ENCODE measurements at places on chromosomes 7 and 10. TPM values are rescaled to one million over a fixed set of nuclear protein-coding genes. Genes with fewer than 3 reads are reported as not detected.

GRCh38 chr7:71682841-71683781 lies 551.2 kb downstream of the GALNT17 start:
- H3K36me3 ChIP-seq, result no peaks in the 10 kb centered on the region
- no peak overlapping the region for H3K27ac ChIP-seq
- no peaks in the 10 kb centered on the region for H3K27me3 ChIP-seq
- no peaks in the 10 kb centered on the region for H3K4me1 ChIP-seq
- no peak for DNase-seq

- no peaks in the 10 kb centered on the region for H3K27me3 ChIP-seq
- no peak overlapping the region for H3K27ac ChIP-seq
- H3K4me3 ChIP-seq, result no peak overlapping the region
- H3K4me1 ChIP-seq, result no peaks in the 10 kb centered on the region
Observed at GRCh38 chr7:122457969-122458368, 153.4 kb upstream of the FEZF1 start.

DNA sequence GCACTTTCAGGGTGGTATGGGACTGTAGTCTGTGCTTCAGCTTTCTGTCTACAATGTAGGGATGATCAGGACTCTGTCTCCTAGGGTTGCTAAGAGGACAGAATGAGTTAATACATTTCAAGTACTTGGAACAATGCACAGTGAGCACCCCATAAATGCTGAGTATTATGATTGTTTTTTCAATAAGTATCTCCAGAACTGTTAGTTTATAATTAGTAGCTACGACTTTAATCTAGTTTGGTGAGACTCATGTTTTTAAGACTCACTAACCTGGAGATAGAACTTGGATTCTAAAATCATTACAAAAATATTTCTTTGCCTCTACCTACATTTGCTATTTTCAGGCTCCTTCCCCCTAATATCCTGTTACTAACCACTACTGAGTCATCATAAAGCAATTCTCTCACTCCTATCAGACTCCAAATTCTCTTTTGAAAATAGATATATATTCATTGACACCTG lies 95.3 kb downstream of the CPED1 start:
- H3K27me3 ChIP-seq, result no peaks in the 10 kb centered on the region
- H3K36me3 ChIP-seq, result no peaks in the 10 kb centered on the region
- no peak overlapping the region for H3K27ac ChIP-seq
- peaks cover 6% of the 10 kb centered on the region for H3K4me1 ChIP-seq

GRCh38 chr10:88755753-88756152 lies 4.1 kb upstream of the LIPN start:
- H3K4me3 ChIP-seq, result no peak overlapping the region
- DNase-seq, result no peak
- H3K27ac ChIP-seq, result no peak overlapping the region
- peaks cover 7% of the 10 kb centered on the region for H3K4me1 ChIP-seq

GRCh38 chr10:11482306-11482705 lies 129.1 kb downstream of the USP6NL start:
- no peaks in the 10 kb centered on the region for H3K27me3 ChIP-seq
- no peak overlapping the region for H3K4me3 ChIP-seq
- H3K27ac ChIP-seq, result no peak overlapping the region
- peaks cover 38% of the 10 kb centered on the region for H3K36me3 ChIP-seq
- DNase-seq, result no peak
- no peaks in the 10 kb centered on the region for H3K4me1 ChIP-seq

GRCh38 chr7:118183428-118183785 lies 557 bp upstream of the LSM8 start:
- DNase-seq, result no peak
- no peaks in the 10 kb centered on the region for H3K27me3 ChIP-seq
- peak overlapping the region; percentile 81 for H3K27ac ChIP-seq
- peak overlapping the region; percentile 98 for H3K4me3 ChIP-seq
- H3K36me3 ChIP-seq, result peaks cover 28% of the 10 kb centered on the region

DNA sequence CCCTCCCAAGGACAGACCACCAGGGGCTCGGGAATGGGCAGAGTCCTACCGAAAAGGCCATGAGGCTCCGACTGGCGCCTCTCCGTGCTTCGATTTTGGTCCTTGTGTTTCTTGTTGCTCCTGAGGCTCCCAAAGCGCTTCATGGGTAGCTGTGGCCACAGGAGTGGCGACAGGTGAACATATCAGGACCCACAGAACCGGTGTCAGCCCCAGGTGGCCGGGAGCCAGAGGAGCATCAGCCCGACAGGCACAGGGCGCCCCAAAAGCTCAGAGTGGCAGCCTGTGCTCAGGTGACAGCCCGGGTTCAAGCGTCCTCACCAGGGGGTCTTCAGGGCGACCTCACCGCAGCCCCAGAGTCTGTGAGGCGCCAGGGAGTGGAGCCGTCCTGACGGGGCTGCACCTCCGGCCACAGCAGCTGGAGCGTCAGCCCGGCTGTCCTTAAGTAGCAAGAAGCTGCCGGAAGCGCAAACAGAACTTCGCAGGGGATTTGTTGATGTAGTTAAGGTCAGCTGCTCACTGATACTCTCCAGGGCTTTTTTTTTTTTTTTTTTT lies 141.0 kb downstream of the PRKAG2 start:
- peak overlapping the region; percentile 27 for H3K4me3 ChIP-seq
- no peaks in the 10 kb centered on the region for H3K27me3 ChIP-seq
- peaks cover 14% of the 10 kb centered on the region for H3K4me1 ChIP-seq
- H3K27ac ChIP-seq, result peak overlapping the region; percentile 76
- H3K36me3 ChIP-seq, result no peaks in the 10 kb centered on the region

- no peak overlapping the region for H3K27ac ChIP-seq
- no peaks in the 10 kb centered on the region for H3K27me3 ChIP-seq
- H3K4me1 ChIP-seq, result peaks cover 7% of the 10 kb centered on the region
- no peak for DNase-seq
- no peak overlapping the region for H3K4me3 ChIP-seq
Observed at GRCh38 chr7:84455788-84456187, 261.2 kb upstream of the SEMA3A start.

DNA sequence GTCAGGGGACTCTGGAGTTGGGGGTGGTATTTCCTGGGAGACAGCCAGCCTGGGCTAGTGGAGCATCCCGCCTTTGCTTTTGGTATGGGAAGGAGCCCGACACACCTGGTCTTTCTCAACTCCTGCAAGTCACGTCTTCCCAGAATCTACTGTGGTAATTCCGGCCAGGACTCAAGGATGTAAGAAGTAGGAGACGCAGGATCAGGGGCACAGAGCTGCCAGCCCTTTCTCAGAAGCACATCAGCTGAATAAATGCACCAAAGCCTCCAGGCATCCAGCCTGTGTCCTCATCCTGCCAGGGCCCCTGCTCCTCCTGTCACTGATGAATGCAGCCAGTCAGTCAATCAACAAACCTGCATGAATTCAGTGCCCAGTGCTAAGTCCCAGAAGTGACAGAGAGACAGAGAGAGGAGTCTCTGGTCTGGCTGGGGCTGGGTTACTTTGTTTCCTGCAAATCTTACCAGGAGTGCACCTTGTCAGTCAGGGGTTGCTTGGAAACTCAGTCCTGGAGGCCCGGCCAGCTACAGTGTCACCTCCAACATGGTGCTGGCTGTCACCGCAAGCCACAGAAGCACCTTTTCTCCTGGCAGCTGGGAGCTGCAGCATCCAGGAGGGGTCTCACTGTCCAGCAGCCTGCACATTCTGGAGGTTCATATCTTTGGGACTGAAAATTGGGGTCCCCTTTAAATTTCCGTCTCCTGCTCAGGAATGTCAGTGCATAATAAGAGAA lies 101.8 kb downstream of the PTPRE start:
- no peak for DNase-seq
- no peaks in the 10 kb centered on the region for H3K4me1 ChIP-seq
- no peak overlapping the region for H3K4me3 ChIP-seq
- no peaks in the 10 kb centered on the region for H3K27me3 ChIP-seq
- H3K27ac ChIP-seq, result no peak overlapping the region

DNA sequence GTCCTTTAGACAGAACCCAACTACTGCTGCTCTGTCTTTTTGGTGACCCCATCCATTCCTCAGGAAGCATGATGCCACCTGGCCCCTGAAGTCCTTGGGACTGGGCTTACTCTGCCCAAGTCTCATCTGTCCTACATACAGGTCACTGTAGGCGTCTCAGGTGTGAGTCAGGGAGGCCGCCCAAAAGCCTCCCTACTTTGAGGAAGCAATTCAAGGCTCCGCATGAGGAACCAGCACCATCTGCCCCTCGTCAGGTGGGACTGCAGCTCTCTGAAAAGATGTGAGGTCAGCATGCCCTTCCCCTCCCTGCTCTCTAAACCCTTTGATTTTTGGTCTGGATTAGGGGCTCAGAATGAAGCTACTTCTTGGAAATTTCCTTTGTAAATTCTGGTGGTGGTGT lies 354.8 kb downstream of the CXCL12 start:
- H3K27ac ChIP-seq, result no peak overlapping the region
- DNase-seq, result no peak
- H3K27me3 ChIP-seq, result no peaks in the 10 kb centered on the region
- H3K4me3 ChIP-seq, result no peak overlapping the region
- no peaks in the 10 kb centered on the region for H3K36me3 ChIP-seq
- no peaks in the 10 kb centered on the region for H3K4me1 ChIP-seq

DNA sequence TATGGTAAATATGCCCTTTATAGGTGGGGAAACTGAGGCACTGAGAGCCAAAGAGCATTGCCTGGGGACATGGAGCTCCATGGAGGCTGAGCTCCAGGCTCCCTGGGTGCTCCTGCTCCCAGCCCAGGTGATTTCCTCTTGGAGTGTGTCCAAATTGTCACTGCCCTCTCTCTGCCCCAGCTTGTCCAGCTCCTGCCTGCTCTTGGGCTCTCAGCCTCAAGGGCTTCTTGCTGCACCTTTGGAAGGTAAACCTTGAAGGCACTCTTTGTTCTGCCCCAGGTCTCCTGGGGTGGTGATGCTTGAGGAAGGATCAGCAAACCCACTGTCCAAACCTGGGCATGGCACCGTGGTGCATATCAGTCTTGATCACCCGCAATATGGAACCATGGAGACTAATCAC lies 166.1 kb downstream of the RPS24 start:
- no peak overlapping the region for H3K27ac ChIP-seq
- H3K36me3 ChIP-seq, result no peaks in the 10 kb centered on the region
- no peak overlapping the region for H3K4me3 ChIP-seq
- no peaks in the 10 kb centered on the region for H3K27me3 ChIP-seq
- H3K4me1 ChIP-seq, result peaks cover 17% of the 10 kb centered on the region

DNA sequence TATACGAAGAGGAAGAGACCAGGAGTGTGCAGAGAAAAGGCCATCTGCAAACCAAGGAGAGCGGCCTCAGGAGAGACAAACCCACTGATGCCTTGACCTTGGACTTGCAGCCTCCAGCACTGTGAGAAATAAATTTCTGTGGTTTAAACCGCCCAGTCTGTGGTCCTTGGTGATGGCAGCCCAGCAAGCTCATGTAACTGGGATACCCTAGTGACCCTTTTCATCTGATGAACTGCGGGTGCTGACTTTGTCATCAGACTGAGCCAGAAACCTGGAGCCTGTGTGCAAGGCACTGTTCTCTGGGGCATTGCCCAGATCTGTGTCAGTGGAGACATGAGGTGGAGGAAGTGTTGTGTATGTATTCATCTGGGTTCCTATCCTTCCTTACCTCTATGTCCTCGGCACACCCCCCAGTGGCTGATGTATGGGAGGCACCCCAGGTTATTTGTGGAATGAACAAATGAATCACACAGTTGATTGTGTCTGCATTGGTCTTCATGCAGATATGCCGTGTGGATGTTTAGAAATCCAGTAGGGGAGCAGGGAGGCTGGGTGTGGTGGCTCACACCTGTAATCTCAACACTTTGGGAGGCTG lies 64.5 kb upstream of the BTBD16 start:
- no peak overlapping the region for H3K4me3 ChIP-seq
- no peaks in the 10 kb centered on the region for H3K4me1 ChIP-seq
- H3K27me3 ChIP-seq, result no peaks in the 10 kb centered on the region
- peaks cover 10% of the 10 kb centered on the region for H3K36me3 ChIP-seq
- DNase-seq, result no peak
- no peak overlapping the region for H3K27ac ChIP-seq

GRCh38 chr10:125114761-125115391 lies 45.5 kb downstream of the CTBP2 start:
- peaks cover 21% of the 10 kb centered on the region for H3K4me1 ChIP-seq
- H3K27me3 ChIP-seq, result no peaks in the 10 kb centered on the region
- DNase-seq, result no peak
- no peak overlapping the region for H3K4me3 ChIP-seq

DNA sequence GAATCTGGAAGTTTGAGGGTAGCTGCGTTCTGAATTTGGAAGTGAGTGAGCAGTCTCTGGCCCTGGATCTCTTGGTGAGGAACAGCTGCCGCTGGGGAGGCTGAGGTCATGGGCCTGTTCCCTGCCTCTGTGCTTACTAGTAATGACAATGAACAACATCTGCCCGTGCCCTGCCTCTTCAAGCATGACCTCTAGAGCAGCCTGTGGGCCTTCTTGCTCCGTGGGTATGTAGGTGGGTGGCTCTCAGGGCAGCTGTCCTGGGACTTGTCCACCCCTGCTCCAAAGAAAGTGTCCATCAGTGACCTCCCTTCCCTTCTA lies 186.2 kb downstream of the CXCL12 start:
- no peaks in the 10 kb centered on the region for H3K4me1 ChIP-seq
- H3K36me3 ChIP-seq, result no peaks in the 10 kb centered on the region
- no peaks in the 10 kb centered on the region for H3K27me3 ChIP-seq
- DNase-seq, result no peak

- peaks cover 10% of the 10 kb centered on the region for H3K4me1 ChIP-seq
- no peak overlapping the region for H3K27ac ChIP-seq
- H3K4me3 ChIP-seq, result no peak overlapping the region
- peak; percentile 36 for DNase-seq
- H3K36me3 ChIP-seq, result no peaks in the 10 kb centered on the region
- no peaks in the 10 kb centered on the region for H3K27me3 ChIP-seq
Observed at GRCh38 chr7:133191787-133192186, 61.1 kb upstream of the EXOC4 start.

DNA sequence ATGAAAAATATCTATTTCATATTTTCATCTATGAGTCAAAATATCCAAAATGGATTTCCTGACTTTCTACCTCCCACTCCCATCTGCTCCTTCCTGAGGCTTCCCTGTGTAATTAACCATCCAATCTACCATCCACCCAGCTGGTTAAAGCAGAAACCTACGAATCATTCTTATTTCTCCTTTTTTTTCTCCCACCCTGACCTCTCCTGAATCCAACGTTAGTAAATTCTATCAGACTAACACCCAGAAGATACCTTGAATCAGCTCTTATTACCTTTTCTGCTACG lies 3.7 kb upstream of the LIPF start:
- no peaks in the 10 kb centered on the region for H3K27me3 ChIP-seq
- H3K27ac ChIP-seq, result no peak overlapping the region
- no peaks in the 10 kb centered on the region for H3K4me1 ChIP-seq
- H3K36me3 ChIP-seq, result no peaks in the 10 kb centered on the region

- H3K27me3 ChIP-seq, result no peaks in the 10 kb centered on the region
- H3K4me3 ChIP-seq, result peak overlapping the region; percentile 75
- peaks cover 25% of the 10 kb centered on the region for H3K36me3 ChIP-seq
- peaks cover 11% of the 10 kb centered on the region for H3K4me1 ChIP-seq
Observed at GRCh38 chr10:98446151-98446660, 529 bp downstream of the HPS1 start.

GRCh38 chr7:124462249-124462648 lies 303.3 kb downstream of the GPR37 start:
- H3K4me3 ChIP-seq, result no peak overlapping the region
- H3K36me3 ChIP-seq, result no peaks in the 10 kb centered on the region
- no peaks in the 10 kb centered on the region for H3K4me1 ChIP-seq

GRCh38 chr10:121640266-121640665 lies 42.0 kb upstream of the FGFR2 start:
- no peak for DNase-seq
- H3K27me3 ChIP-seq, result no peaks in the 10 kb centered on the region
- H3K27ac ChIP-seq, result no peak overlapping the region
- no peaks in the 10 kb centered on the region for H3K36me3 ChIP-seq
- H3K4me3 ChIP-seq, result no peak overlapping the region

ADCY1 gene
- polyA plus RNA-seq, result 0.54 TPM

TCF7L2 gene
- polyA plus RNA-seq, result 10.2 TPM

FAM241B gene
- polyA plus RNA-seq, result 19.2 TPM

LDB3 gene
- polyA plus RNA-seq, result 0.48 TPM

FAM25A gene
- not detected for polyA plus RNA-seq

SLC25A40 gene
- 5.5 TPM for polyA plus RNA-seq

EGFR gene
- 30.7 TPM for polyA plus RNA-seq

WDR86 gene
- polyA plus RNA-seq, result 2.5 TPM

Data from SK-N-SH (cell line).